ENCODE measurements at places on chromosomes 7 and 10.

- DNase-seq = no peak
Measured at GRCh38 chr10:46528171-46528671, 28.2 kb downstream of the GPRIN2 start.

- no peak for DNase-seq
Measured at GRCh38 chr10:43852644-43853214, 204.0 kb upstream of the ZNF32 start.

DNA sequence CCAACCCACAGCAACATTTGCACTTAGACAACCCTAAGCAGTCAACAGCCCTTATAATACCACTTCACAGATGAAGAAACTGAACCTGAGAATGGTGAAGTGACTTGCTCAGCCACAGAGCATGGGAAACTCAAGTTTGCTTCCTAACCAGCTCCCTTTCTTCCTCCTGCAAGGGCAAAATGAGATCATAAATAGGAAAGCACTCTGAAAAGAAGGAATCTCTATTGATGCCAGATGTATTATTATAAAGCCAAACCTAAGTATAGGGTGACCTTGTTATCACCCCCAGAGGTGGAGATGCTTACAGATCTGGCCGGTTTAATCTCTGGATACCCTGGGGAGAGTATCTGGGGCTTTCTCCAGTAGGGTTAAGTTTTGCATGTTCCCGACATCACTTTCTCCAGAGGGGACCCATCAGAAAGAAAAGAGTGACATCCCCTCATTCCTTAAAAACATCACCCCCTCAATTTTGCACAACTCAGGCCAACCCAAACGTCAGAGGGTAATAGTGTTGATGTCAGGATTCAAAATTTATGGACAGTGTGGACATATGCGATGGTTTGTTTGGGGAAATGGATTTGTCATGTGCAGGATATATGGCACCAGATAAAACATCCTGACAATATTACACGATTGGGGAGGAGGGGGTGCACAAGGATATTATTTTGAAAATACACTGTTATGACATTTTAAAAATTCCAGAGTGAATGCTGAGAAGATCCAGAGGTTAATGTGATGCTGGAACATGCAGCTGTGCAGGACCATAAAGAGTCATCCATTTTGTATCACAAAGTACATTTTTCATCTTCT is 24.0 kb upstream of the XPNPEP1 start:
- DNase-seq = no peak

DNA sequence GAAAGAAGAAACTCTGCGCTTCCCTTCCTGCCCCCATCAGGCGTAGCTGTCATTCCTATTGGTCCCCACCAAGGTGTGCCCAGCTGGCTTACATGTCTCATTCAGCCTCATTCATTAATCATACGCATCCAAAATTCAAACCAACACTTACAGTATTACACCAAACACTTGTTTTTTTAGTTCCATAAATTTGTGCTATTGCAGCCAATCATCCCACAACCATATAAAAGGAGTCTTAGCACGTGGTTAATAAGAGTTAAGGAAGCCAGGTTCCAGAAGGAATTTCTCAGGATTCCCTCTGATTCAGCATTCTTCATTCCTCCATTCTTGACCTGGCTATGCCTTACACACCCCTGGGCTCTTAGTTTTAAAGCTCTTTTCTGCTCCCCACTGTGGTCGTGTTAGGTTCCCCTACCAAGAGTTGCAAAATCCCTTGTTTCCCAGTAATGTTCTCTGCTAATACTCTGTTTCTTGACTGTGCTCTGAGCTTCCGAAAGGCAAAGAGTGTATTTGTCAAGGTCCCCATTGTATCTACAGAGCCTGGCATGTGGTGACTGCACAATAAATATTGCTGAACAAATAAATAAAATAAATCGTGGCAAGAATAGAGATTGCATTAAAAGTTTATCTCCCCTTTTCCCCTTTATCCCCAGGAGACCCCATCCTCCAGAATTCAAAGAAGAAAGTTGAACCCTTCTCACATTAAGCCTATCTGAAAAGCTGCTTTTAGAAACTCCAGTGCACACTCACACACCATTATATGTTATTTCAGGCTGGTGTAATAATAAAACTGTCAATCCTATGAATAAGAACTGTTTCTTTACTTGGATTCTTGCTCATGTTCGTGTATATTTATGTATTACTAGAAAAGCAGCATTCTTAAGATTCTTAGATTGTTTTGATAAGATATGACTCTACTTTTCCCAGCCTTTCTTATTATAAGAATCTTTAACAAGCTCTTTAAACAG is 514.4 kb downstream of the INHBA start:
- no peak for DNase-seq

DNA sequence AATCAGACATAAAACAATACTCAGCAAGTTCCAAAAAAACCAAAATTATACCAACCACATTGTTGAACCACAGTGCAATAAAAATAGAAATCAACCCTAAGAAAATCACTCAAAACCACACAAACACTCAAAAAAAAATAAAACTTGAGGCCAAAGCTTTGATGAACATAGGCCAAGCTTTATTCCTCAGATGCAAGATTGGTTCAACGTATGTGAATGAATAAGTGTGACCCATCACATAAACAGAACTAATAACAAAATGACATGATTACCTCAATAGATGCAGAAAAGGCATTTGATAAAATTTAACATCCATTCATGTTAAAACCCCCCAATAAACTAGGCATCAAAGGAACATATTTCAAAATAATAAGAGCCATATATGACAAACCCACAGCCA is 506.1 kb upstream of the FZD8 start:
- DNase-seq = no peak

- no peak for DNase-seq
Measured at GRCh38 chr7:6057316-6058129, 26.3 kb downstream of the ANKRD61 start.

DNA sequence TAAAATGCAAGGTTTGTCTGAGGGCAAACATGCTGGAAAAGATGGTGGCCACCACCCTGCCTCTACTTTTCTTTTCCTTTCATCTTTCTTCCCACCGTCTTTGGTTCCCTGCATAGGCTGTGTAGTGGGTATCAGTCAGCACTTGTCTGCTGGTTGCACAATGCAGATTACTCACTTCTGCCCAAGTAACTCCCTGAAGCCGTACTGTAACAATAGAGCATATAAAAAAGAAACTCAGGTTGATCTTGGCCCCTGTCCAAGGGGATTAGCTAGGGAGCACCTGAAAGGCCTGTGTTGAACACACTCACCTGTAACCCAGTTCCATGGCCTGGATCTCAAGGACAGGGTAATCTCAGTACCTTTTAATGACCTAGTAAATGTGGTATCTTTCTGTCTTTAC is 533.0 kb upstream of the GALNT17 start:
- no peak for DNase-seq

GRCh38 chr7:19405541-19405940 is 260.3 kb upstream of the FERD3L start:
- no peak for DNase-seq

GRCh38 chr10:132487241-132488135 is 50.1 kb upstream of the INPP5A start:
- no peak for DNase-seq

DNA sequence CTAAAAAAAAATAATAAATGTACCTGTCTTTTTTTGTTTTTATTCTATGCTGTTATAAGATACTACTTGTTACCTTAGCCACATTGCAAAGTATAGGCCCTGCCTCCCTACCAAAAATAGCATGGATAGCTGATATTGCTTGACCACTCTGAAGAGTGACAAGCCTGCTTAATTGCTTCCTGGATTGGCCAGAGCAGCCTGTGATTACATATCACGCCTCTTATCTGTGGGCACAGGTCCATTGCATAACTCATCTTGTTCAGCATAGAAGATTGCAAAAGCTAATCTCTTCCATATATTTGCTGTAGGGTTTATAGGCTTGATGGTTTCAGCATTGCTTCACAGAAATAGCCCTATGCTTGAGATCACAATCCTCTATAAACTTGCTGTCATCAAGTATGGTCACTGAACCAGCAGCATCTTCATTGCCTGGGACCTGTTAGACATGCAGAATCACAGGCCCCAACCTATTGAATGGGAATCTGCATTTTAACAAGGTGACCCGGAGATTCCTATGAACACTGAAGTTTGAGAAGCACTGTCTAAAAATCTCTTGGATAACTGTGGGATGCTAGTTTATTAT is 280.8 kb upstream of the CDC14C start:
- no peak for DNase-seq

DNA sequence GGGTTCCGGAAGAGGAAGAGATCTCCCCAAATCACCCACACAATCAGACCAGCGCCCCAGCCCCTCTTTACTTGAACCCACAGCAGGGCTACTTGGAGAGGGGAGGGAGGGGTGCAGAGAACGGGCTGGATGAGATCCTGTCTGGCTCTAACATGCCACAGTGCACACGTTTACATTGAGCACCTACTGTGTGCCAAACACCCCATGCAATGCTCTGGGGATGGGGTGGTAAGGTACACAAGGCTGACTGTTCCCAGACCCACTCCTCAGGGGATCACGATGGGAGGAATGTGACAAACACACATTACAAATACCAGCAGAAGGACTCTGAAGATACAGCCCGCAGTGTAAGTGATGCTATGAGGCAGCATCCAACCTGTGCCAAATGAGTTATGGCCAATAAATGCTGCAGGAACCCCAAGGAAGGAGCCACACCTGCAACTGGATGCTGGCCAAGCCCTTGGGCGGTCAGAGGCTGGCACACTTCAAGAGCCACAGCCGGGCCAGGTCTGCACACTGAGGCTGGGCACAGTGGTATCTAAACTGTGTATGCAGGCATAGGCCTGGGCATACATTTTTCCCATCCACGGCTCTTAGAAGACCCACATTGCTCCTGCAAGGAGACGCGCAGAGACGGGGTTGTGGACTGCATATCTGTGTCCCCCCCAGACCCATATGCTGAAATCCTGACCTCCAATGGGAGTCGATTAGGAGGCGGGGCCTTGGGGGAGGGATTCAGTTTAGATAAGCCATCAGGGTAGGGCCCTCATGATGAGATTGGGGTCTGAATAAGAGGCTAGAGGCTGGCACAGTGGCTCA is 6.4 kb downstream of the SPOCK2 start:
- DNase-seq = no peak

DNA sequence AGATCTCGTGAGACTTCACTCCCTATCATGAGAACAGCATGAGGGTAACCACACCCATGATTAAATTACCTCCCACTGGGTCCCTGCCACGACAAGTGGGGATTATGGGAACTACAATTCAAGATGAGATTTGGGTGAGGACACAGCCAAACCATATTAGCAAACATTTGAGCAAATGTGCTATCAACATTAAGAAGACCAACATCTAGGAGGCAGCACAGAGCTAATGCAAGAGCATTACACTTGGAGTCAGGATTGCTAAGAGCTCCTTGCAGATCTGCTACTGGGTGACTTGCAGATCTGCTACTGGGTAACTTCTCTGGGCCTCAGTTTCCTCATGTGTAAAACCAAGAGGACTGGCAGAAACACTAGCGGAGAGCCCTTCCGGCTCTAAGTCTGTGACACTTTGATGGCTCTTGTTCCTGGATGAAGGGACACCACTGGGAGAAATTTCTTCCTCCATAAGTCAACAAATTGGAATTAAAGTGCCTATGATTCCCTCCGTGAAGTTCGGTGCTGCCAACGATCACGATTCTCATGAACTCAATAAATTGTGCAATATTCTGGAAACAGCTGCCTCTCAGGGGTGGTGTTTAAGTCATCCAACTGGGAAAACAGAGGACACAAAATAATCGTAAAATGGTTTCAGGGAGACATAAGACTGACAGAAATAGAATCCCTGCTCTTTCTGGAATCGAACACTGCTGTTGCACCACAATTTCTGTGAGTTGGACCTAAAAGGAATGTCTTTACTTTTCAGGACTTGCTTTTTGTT is 115.8 kb upstream of the ITGB1 start:
- DNase-seq = no peak

DNA sequence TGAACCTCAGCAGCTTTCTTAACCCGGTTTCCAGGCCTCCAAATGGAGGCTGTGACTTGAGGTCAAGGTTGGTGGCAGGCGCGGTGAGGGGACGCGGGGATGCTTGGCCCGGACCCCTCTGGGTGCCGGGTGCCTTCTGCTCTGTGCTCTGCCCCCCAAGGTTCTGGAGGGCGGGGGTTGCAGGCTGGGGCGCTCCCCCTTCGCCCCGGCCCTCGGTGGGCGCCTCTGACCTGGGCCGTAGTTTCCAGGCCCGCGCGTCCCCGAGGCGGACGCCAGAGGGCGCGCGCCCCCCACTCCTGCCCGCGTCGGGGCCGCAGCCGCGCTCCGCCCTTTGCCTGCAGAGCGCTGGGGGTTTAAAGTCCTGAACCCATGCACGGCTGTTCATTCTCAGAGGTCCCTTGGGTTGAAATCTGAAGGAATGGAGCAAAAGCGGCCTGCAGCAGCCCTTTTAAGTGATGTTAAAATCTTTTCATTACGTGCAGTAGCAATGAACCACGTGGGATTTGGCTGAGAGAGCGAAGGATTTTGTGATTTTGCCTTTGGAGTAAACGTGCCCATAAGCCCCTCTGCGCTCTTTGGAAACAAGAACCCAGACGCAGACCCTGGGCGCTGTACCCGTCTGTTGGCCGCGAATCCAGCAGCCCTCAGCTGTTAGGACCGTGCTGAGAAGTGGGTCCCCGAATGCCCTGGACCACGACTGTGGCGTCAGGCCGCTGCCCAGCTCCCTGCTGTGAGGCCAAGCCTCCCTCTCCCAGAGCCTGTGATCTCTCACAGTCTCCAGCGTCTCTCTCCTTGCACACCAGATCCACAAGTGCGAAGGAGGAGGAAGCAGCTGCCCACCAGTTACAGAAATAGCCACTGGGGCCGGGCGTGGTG is 135.0 kb downstream of the ACTR3B start:
- DNase-seq = no peak

- DNase-seq = no peak
Measured at GRCh38 chr10:126913316-126913715, 8.1 kb downstream of the DOCK1 start.

GRCh38 chr10:106626371-106626770 is 538.1 kb downstream of the SORCS1 start:
- DNase-seq = no peak

- no peak for DNase-seq
Measured at GRCh38 chr7:47940088-47941013, 7.9 kb downstream of the PKD1L1 start.

DNA sequence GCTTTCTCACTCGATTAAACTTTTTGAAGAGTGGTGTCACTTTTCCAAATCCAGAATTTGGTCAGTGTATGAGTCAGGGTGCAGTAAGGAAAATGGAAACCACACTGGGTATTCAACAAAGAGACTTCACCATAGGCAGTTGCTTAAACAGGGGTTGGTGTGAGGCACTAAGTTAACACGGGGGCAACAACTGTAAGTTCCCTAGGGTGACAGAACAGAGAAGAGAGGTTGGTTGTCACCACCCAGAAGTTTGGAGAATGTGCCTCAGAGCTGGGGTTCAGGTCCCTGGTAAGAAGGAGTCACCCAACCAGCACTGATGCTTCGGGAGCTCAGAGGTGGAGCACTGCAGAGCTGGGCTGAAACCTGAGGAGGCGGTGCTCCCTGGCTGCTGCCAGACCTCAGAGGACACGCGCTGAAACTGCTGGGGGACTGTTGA is 170.4 kb downstream of the ARID5B start:
- DNase-seq = no peak

Measured in activated CD4-positive, alpha-beta T cell treated with anti-CD3 and anti-CD28 coated beads for 4 hours (primary cell).